ENCODE measurements at places on chromosomes 6 and 20. TPM values are rescaled to one million over a fixed set of nuclear protein-coding genes. Genes with fewer than 3 reads are reported as not detected.

DNA sequence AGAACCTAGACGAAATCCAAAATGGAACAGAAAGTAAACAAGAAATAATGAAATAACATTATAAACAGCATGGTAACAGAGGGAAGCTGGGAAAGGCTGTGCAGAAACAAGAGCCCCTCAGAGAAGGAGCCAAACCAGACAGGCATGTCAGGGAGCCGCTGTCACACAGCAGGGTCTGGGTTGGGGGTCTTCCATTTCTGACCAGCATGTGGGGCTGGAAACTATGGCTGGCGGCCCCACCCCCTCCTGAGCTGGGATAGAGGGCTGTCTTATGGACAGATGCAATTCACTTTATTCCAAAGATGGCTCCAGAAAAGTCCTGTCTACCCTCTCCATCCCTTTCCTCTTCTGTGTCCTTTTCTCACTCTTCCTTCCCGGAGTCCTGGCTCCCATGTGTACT lies 27.3 kb downstream of the C6orf89 start:
- DNase-seq, result no peak

ZSWIM3 gene
- total RNA-seq, result 4.6 TPM

DNA sequence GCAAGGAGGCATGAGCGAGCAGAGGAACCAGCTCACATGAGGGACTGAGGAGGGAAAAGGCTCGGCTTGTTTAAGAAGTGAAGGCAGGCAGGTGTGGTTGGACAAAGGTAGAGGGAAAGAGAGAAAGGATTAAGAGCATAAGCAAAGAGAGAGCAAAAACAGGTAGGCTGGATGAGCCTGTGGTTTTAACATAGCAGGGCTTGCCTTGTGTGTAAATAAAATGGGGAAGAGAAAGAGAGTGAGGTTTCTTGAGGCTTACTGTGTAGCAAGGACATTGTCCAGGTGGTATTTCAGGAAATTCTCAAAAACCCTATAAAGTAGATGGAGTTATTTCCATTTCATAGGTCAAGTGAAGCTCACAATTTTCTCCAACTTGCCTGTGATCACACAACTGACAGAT lies 93.9 kb upstream of the HDAC2 start:
- DNase-seq, result no peak

PPP1R3G gene
- total RNA-seq, result 0.29 TPM

DNA sequence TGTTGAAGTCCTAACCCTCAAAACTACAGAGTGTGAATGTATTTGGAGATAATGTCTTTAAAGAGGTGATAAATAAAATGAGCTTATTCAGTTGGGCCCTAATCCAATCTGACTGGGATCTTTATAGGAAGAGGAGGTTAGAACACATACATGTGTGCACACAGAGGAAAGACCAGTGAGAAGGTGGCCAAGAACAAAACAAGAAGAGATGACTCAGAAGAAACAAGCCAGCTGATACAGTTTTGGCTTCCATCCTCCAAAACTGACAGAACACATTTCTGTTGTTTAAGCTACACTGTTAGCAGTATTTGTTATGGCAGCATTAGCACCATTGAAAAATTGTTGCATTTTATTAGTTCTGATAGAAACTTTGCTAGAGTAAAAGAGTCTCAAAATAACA lies 609.3 kb upstream of the IMPG1 start:
- DNase-seq, result peak; percentile 27

PAQR8 gene
- 7.2 TPM for total RNA-seq

DNA sequence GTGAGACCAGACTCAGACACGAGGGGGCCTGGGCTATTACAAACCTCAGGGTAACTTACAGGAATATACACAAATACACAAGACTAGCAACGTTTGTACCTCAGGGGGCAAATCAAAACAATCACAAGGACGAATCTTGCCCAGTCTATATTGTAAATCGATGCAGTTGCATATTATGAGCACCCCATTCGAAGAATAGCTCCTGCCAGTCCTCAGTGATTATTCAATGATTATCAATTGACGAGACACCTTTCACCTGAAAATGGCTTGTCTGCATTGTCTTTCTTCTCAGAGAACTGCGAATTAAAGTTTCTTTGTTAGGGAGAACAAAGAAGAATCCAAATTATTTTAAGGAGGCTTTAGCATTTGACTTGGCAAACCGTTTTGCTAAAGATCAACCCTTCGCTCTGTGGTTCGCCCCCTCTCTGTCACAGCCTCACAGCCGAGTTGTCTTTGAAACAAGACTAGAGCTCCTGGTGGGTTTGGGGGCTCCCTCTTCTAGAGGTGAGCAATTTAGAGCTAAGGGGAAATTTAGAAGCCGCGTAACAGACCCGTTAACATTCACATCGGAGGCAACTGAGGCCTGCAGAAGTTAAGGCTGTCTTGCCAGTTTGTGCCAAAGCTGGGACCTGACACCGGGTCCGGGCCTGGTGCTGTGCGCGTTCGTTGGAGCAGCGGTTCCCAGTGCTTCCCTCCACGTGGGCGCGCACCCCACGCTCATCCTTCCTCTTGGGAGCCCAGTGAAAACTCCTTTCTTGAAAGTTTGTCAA lies 24.9 kb upstream of the MAP3K7 start:
- no peak for DNase-seq

GRCh38 chr20:54611708-54612412 lies 136.5 kb downstream of the DOK5 start:
- DNase-seq, result no peak

DNA sequence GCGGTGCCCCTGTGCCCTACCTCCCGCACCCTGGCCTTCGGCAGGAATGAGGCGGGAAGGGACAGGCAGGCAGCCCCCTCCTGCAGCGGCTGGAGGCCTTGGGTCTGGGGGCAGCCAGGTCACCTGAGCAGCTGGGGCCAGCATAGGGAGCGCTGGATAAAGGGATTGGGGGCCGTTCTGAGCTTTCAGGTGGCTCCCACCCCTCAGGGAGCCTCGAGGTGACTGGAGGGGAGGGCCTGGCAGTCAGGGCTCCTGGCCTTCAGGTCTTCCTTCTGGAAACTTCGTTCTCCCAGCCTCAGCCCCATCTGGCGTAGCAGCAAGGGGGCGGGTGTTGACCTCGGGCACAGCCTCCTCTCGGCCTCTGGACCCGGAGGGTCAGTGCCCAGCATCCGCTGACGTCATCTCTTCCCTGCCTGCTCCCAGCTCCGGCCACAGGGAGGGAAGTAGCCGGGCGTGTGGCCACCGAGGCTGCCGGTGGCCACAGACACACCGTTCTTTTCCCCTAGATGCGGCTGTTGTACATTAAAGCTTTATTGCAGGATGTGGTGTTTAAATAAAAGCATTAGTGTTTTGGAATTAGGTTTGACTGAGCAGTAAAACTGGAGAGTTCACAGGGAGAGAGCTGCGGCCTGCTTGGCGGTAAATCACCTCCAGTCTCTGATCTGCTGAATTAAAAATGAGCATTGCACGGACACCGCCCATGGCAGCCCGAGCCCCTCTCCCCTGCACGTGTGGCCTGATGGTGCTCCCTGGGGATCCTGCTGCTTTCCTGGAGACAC lies 80.0 kb upstream of the GATA5 start:
- no peak for DNase-seq

LHFPL5 gene
- total RNA-seq, result 0.17 TPM
